ENCODE measurements at places on chromosomes 11 and 22. TPM values are rescaled to one million over a fixed set of nuclear protein-coding genes. Genes with fewer than 3 reads are reported as not detected.

Gene VSIG10L2
- total RNA-seq: not detected

Gene GAL3ST3
- total RNA-seq: 49.2 TPM

Gene CADM1
- 351 TPM for total RNA-seq

Gene TMPRSS13
- 15.6 TPM for total RNA-seq

Gene TTC36
- 0.78 TPM for total RNA-seq

Gene SAA4
- not detected for total RNA-seq

Gene OR5D18
- total RNA-seq: not detected

Gene DRICH1
- total RNA-seq: 0.56 TPM

Gene TM7SF2
- 20.0 TPM for total RNA-seq

Gene C11orf91
- not detected for total RNA-seq

Gene TEAD1
- total RNA-seq: 94.7 TPM

Gene C22orf15
- not detected for total RNA-seq

Gene CCDC188
- 0.39 TPM for total RNA-seq

Gene ME3
- 53.5 TPM for total RNA-seq

Gene PRG3
- total RNA-seq: not detected

Gene UBQLN3
- total RNA-seq: 1.6 TPM
